ENCODE measurements at places on chromosomes 13 and 19.

DNA sequence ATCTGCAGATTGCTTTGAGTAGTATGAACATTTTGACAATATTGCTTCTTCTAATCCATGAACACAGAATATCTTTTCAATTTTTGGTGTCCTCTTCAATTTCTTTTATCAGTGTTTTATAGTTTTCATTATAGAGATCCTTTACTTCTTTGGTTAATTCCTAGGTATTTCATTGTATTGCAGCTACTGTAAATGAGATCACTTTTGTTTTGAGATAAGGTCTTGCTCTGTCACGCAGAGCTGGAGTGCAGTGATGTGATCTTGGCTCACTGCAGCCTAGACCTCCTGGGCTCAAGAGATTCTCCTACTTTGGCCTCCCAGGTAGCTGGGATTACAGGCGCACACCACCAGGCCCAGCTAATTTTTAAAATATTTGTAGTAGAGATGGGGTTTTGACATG is 9.8 kb downstream of the CYP2A7 start:
- no peak for DNase-seq

DNA sequence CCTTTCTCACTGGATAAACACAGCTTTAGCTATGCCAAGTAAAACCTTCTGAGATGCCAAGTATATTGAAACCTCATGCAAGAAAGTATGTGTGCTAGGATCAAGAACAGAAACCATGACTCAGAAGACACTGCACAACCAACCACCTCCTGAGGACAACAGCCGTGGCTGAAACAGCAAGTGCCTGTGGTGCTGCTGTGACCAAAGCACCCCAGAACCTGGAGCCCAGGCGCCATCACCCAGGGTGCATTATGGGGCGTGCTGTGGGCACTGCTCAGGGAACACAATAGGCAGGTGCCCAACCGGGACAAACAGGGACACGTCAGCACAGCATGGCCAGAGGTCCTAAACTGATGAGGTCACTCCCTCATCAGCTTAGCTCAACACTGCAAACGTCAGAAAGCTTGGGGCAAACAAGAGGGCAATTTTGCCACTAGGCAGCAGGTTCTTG is 101.3 kb upstream of the SLC15A1 start:
- DNase-seq = no peak

DNA sequence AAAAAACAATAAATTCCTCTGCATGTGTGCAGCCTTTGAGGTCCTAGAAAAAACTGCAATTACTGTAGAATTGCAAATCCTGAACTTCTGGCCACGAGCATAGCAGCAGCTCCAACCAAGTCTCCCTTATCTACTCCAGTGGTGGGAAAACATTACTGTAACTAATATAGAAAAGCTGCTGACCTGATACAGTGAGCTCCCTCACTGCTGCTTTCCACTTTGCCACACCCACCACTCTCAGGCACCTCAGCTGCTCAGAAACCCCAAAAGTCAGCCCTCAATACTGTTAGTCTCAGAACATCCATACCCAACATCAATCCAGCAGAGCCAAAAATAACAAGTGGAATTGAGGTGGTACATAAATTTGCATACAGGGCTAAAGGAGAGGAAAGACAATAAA is 192.5 kb downstream of the POU4F1 start:
- DNase-seq = no peak

DNA sequence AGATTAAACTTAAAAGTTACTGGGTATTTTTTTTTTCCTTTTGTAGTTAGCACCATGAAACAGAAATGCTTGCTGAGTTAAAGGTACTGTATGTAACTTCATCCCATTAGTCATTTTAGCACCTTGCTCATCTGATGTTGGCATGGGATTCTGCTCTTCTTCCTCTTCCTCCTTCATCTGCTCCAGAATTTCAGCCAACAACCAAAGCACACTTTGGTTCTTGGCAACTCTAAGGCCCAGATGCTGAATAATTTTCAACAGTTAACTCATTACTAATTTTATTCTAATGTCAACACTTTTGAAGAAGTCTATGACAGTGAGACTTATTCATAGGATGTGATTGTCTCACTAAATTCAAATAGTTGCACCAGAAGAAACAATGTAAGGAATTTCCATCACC is 359.2 kb downstream of the KCTD12 start:
- DNase-seq = no peak

GRCh38 chr13:95155093-95155492 is 146.2 kb downstream of the ABCC4 start:
- no peak for DNase-seq

GRCh38 chr13:80029170-80029569 is 311.8 kb downstream of the SPRY2 start:
- DNase-seq = no peak

DNA sequence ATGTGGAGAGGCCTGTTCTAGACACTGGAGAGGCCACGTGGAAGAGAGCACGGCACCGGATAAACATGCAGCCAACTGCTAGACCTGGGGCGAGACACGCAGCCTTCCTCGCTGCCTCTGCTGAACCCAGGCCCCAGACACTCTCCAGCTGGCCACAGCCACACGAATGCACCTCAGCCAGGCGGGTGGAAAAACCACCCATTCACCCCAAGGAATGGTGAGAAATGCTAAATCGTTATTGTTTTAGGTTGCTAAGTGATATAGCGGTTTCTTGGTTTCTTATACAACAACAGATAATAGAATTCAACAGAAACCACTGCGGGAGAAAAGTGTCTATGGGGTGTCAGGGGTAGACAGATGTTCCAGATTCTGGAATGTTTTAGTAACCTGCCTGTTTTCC is 52.5 kb downstream of the STK24 start:
- DNase-seq = no peak

- no peak for DNase-seq
Observed at GRCh38 chr19:29841209-29841558, 29.4 kb downstream of the CCNE1 start.

DNA sequence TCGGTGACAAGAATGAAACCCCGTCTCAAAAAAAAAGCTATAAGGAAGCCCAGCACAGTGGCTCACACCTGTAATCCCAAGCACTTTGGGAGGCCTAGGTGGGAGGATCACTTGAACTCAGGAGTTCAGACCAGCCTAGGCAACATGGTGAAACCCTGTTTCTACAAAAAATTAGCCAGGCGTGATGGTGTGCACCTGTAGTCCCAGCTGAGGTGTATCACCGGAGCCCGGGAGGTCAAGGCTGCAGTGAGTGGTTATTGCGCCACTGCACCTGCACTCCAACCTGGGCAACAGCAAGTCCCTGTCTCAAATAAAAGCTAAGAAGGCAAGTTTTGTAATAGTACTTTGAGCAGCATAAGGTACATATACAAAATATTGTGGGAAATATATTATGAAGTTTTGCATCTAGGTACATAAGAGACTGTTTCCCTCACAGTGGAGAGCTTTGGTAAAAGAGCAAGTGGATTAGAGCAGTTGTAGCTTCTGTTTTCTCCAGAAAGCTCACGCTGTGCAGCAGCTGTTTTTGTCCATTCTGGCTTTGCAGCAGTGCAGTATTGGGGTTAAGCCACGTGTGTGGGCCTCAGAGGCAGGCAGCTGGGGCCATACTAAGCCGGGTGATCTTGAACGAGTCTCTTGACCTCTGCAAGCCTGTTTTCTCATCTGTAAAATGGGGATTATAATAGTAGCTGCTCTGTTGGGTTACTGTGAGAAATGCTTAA is 35.4 kb downstream of the ARHGAP35 start:
- peak; percentile 2 for DNase-seq

DNA sequence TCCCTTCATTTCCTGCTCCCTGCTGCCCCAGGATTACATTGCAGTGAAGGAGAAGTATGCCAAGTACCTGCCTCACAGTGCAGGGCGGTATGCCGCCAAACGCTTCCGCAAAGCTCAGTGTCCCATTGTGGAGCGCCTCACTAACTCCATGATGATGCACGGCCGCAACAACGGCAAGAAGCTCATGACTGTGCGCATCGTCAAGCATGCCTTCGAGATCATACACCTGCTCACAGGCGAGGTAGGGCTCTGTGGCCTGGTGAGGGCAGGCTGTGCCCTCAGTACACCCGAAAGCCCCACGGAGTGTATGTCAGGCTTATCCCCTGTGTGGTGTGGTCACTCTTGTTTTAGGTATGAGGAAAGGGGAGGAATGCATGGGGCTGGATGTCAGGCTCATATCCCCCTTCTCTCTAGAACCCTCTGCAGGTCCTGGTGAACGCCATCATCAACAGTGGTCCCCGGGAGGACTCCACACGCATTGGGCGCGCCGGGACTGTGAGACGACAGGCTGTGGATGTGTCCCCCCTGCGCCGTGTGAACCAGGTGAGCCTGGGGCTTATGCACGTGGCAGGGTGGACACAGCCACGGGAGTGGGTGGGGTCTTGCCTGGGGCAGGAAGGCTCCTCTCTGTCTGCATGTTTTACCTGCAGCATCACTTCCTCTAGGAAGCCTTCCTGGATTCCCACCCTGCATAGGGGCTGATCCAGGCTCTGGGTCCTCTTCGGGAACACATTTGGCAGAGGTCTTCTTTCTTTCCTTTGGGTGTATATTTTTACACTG is 2.3 kb upstream of the RNF225 start:
- no peak for DNase-seq

DNA sequence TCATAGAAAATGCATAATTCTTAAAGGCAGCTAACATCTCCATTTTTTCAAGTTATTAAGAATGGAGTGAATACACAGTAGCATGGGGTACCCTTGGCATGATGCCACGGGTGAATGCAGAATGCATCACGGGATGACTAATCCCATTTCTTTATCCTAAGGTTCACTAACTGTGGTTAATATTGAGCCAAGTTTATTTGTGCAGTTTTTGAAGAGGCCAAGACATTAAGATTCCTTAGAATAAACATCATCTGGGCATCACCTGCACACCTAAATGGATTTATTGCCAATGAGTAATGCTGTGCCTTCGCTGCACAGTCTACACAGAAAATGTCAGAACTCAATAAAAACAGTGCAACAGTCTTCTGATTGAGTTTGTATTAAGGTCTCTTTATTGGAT is 333.1 kb downstream of the GPC6 start:
- no peak for DNase-seq

- DNase-seq = no peak
Observed at GRCh38 chr19:47099576-47100050, 14.0 kb downstream of the ZC3H4 start.

GRCh38 chr19:14111486-14111885 is 6.1 kb downstream of the PRKACA start:
- no peak for DNase-seq

GRCh38 chr19:54257116-54257480 is at the start of gene LILRB5:
Gene LILRB5, minus strand, starts transcription at chr19:54257273. Its CDS starts 80 bp downstream, at chr19:54257193.
- no peak for DNase-seq

GRCh38 chr13:41788552-41788951 is 172.4 kb downstream of the VWA8 start:
- DNase-seq = no peak

DNA sequence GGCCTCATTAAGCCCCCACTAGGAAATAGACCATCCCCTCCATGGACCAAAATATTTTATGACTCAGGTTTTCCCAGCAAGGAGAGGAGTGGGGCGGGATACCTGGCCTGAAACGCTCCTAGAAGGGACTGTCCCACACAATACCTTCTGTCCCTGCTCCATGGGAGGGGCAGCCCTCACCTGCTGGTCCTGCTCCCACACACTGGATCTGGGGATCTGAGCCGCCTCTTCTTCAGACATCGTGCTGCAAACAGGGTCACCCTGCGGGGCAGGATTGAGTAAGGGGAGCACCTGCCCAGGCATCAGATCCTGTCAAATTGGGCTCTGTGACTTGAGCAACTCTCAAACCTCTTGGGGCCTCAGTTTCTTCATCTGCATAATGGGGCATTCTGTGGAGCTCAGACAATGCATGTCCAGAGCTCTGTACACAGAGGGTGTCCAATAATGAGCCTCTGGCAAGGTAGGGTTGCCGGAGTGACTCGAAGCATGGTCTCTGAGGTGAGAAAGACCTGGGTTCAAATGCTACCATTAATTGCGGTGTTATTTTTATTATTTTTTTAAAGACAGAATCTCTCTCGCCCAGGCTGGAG is 1.1 kb downstream of the PLIN5 start:
- no peak for DNase-seq

DNA sequence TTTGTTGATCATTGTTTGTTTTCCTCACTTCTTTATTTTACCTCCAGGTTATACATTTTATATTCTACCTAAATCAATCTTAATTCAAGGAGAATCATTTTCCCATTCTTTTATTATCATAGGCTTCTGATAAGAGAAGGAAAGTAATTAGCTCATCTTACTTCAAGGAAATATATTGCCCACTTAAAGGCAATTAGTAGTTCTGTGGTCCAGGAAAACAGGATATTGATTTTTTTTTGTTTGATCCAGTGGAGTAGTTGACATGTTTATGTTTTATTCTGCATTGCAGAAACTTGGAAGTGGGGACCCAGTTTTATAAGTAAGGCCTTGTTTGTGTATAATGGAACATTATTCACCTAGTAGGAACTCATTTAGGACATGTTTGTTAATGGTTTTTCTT is 390.6 kb downstream of the NDFIP2 start:
- DNase-seq = no peak

- DNase-seq = no peak
Observed at GRCh38 chr19:31226151-31226935, 122.9 kb downstream of the TSHZ3 start.

DNA sequence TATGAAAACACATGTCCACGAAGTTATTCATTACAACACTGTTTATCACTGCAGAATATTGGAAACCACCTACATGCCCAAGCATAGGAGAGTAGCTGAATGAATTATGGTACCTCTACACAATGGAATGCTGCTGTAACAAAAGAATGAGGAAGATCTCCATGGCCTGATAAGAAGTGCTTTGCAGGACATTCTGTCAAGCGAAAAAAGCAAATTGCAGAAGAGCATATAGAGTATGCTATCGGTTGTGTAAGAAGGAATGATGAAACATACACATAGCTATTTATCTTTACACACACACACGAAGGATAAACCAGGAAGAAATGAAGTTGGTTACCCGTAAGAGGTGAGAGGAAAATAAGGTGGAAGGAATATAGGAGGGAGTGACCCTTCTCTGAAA is 37.5 kb upstream of the CEACAM20 start:
- no peak for DNase-seq

GRCh38 chr19:50313812-50314536 is 15.2 kb downstream of the KCNC3 start:
- DNase-seq = peak; percentile 54

- DNase-seq = no peak
Observed at GRCh38 chr13:106424805-106425204, 110.7 kb downstream of the EFNB2 start.

DNA sequence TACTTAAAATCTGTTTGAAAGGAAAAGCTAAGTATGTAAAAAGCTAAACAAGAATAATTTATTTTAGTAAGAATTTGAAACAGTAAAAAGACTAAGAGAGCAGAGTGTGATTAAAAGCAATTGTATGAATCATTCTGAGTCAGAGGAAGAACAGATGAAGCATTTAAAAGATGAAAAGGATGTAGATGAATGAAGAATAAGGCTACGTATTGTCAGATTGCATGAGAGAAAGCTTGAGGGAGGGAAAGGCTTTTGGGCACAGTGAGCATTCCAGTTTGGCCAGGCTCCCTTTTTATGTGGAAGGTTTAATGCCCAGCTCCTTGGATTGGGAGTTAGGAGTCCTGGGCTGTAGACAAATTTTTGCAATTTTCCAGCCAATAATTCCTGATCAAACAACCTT is 117.7 kb downstream of the FREM2 start:
- no peak for DNase-seq

- DNase-seq = peak; percentile 78
Observed at GRCh38 chr13:113724780-113725315, 34.2 kb upstream of the TMEM255B start.
